Occipital lobe (tissue), 3 donors: ENCODE measurements at places on chromosomes 3 and 15. TPM values are rescaled to one million over a fixed set of nuclear protein-coding genes. Genes with fewer than 3 reads are reported as not detected.

- DNase-seq = no peak
These were observed 102.9 kb downstream of the CHST2 start for GRCh38 chr3:143222505-143222904.

Gene DZIP1L
- 9.2 TPM for total RNA-seq

Gene SLC28A1
- total RNA-seq = not detected

Gene MOBP
- 0.94 TPM for total RNA-seq

Gene IL17RE
- not detected for total RNA-seq

GRCh38 chr15:66779331-66780009, 77.4 kb downstream of the SMAD6 start:
- DNase-seq = no peak
